Right lung (tissue), 10 donors: ENCODE measurements at places on chromosomes 7 and 10.

DNA sequence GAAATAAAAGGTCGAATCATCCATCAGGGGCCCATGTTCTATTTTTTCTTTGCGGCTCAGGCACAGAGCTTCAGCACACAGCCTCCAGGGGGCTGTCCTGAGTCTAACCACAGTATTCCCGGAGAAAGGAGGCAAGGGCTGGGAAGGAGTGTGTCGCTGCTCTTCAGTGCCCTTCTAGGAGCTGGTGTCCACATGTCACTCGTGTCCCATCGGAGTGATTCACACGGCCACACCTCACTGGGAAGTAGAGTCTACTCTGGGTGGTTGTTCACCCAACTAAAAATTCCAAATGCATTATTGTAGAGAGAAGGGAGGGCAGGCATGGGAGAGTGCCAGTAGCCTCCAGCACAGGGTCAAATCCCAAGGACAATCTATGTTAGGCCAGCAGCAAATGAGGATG, 114.8 kb upstream of the LANCL2 start:
- DNase-seq: no peak

DNA sequence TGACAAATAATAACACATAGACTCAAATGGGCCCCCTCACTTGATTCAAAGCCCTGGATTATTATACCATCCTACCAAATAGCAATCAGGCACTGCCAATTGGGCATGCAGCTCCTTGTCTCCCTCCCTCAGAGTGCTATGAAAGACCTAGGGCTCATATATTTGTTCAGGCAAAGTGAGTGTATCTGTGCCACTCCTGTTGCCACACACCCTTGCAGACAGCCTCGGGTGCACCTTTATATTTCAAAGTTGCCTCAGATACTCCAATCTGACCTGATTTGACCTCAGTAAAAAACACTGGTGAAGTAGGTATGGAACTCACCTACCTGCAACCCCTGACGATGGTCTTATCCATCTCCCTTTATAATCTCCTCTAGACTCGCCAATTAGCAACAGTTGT, 3.0 kb upstream of the NAMPT start:
- no peak for DNase-seq

DNA sequence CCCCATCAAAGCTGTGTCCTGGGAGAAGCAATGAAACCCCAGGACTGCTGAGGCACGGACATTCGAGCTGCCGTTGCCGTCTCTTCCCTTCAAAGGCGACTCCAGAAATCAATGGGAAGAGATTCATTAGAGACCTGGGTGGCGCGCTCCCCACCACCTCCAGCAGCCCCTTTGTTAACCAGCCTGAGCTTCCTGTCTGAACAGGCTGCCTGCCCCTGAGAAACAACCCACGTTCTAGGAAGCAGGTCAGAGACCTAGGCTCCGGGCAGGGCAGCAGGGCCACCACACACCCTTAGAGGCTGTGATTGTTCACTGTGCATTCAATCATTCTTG, 110.9 kb upstream of the PPIF start:
- no peak for DNase-seq

GRCh38 chr10:42753126-42753506, 29.5 kb upstream of the BMS1 start:
- DNase-seq: peak; percentile 66

DNA sequence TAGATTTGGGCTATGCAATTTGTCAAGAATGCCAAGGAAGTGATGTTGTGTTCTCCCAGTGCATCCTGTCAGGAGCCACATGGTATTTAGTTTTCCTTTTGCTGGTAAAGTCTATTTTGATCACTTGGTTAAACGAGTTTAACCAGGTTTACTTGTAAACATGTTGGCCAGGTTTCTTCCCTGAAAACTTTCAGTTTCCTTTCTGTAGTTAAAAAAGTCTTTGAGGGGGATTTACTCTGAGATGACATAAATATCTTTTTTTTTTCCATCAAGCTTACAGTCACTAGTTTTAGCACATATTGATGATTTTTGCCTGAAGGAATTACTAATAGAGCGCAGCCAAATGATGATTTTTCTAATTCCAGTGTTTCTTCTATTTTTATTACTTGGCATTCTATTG, 320.5 kb downstream of the PHF14 start:
- DNase-seq: no peak

GRCh38 chr10:42519079-42519478, 119.3 kb downstream of the ZNF33B start:
- no peak for DNase-seq

DNA sequence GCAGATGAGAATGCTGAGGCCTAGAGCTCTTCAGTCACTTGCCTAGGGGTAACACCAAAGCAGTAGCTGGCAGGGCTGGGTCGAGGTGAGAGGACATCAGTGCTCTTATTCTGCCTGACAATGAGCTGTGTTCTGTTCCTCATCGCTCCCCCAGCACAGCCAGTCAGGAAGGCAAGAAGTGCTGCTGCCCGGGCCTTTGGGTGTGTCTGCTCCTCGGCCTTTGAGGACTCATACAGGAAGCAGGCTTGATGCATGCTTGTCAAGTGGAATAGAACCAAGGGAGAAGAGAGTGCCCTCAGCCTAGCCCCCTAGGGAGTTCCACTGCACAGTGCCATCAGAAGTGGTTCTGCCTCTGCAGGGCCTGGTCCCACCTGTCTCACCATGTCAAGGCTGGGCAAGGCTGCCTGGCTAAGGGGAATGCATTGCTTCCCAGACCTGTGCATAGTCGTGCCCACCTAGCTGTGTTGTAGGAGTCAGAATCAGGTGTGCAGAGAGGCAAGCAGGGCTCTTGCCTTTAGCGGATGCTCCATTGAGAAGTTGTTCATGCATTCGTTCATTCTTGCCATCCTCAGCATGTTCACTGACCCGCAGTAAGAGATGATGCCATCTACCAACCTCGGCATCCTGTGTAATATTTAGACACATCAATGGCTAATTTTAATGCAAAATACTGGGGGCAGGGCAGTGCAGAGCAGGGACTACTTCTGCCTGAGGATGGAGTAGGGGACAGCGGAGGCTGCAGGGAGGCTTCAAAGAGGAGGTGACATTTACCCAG, 156.6 kb downstream of the RPS24 start:
- DNase-seq: no peak

DNA sequence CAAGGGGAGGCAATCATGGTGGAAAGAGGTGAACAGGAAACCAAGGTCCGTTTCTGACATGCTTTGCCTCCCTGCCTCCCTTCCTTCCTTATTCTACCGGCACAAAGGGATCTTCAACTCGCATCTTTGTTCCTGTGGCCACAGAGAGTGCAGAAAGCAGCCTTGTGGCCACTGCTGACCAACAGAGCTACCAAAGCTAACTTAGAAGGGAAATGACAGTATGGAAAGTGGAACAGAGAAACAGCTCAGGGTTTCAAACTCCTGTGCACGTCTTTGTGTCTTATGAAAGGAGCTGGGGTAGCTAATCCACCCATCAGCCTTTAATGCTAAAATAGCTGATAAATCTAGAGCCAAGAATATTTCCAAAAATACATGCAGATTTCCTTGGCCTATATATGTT, 588.0 kb downstream of the SORCS1 start:
- no peak for DNase-seq

DNA sequence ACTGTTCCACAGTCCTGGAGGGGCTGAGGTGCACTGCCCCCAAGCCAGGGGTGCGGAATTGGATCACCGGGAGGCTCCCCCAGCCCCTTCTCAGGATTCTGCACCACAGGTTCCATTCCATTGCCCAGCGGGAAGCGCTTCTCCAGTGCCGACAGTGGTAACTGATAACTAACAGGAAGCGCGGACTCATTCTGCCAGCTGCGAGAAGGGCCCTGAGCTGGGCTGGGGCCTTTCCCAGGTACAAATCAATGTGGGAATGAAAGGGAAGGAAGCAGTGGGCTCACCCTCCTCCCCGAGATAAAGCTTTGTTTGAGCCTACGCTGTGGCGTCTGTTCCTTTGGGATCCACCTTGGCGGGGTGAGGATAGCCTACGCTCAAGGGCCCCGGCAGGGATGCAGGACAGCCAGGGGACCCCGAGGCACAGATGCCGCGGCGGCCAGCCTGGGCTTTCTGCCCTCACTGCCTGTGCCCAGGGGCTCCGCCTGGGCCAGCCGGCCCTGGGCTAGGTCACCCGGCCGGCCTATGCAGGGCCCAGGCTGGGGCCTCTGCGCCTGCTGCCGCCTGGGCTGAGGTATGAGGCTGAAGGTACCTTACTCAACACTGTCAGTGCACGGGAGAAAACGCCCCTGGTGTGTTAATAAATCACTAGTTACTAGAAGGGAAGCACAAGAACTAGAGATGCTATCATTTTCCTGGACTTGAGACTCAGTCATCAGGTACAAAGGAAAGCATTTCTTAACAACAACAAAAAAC, 39.4 kb downstream of the EN2 start:
- no peak for DNase-seq

DNA sequence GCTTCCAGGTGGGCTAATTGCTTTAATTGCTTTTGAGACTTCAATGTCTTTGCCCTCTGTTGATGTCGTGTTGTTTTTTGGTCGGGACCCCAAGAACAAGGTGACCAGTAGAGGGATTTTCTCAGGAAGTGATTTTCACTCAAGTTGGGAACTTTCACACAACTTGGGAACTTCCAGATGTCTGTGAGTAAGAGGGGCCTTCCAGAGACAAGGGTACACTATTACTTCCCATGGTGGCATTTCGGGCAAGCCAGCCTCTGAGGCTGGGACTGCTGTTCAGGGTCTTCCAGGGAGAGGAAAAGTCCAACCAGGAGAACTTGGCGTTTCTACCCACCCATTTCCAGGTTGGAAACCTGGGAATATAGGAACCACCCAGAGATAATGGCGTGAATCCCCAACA, 170.0 kb upstream of the CDCA7L start:
- no peak for DNase-seq

GRCh38 chr10:79404690-79405131, 40.7 kb downstream of the ZCCHC24 start:
- no peak for DNase-seq

GRCh38 chr7:22597844-22598243, 97.9 kb upstream of the STEAP1B start:
- no peak for DNase-seq

DNA sequence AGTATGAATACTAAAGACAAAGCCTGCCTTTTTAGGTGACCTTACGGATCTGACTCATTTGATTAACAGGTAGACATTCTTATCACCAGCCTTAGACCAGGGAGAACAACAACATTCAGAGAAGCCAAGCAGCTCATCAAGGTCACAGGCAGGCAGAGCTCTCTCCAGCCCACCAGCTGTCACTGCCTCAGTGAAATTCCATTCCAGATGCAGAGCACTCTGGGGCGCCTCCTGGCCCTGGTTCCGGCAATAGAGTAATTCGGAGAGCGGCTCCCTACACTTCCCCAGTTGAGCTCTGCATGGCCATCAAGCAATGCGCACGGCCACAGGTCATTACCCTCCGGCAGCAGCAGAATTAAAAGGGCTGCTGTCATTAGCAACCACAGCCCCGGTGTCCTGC, 164.7 kb downstream of the TCERG1L start:
- DNase-seq: no peak

- no peak for DNase-seq
Measured at GRCh38 chr7:158710651-158711102, 6.1 kb upstream of the NCAPG2 start.
